Activated naive CD4-positive, alpha-beta T cell treated with anti-CD3 and anti-CD28 coated beads, Interleukin-2, amount 50 U/mL, for 72 hours (primary cell): ENCODE measurements at places on chromosomes 3 and 15. TPM values are rescaled to one million over a fixed set of nuclear protein-coding genes. Genes with fewer than 3 reads are reported as not detected.

DNA sequence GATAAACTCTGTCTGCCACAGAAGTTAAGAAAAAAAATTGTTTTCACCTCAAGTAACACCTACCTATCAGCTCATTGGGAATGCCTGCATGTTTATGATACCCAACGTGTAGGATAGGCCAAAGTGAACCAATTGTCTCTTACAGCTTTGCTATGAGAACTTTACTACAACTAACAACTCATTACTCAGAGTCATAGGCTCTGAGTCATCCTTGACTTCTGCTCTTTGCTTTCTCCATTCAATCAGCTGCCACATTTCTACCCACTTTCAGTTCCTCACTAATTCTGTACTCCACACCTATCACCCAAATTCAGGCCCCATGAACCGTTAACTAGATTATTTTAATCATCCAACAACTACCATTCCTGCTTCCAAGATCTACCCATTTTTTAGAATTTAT, 843.9 kb downstream of the TUSC7 start:
- DNase-seq = no peak

DNA sequence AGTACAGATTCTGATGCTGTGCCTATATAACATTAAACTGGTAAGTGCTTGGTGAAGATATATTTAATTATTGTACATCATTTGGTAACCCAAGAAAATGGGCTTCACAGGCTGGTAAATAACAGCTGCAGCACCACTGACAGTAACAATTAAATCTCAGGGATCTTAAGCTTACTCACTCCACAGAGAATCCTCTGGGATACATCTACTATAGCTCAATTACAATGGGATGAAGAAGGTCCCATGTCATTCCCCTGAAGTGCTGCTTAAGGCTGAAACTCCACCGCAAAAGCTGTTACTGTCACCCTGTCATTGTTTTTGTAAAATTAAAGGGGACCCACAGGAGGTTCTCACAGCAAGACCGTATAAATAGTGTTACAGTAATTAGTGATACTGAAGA, 153.0 kb downstream of the IMPG2 start:
- DNase-seq = no peak

- no peak for DNase-seq
Observed at GRCh38 chr15:41160639-41161315, 44.7 kb upstream of the INO80 start.

- no peak for DNase-seq
Observed at GRCh38 chr3:106296062-106296461, 427.2 kb upstream of the CBLB start.

GRCh38 chr3:112446343-112446742, 52.9 kb downstream of the BTLA start:
- no peak for DNase-seq

DNA sequence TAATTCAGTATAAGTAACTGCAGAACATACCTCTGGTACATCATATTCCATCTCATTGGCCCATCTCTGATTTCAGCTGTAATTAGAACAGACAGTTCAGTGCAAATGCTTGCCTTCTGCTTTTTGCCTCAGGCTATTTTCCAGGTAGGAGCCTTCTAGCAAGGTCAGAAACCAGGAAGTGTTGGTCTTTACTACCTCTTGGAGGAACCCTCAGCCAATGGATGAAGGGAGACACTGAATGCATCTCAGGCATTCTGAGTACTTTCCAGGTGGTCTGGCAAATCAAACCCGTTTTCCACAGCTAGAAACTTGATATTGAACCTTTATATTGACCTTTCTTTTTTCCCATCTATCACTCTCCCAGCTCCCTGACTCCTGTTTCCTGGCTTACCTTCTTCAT, 348.5 kb upstream of the SOX2 start:
- no peak for DNase-seq

DNA sequence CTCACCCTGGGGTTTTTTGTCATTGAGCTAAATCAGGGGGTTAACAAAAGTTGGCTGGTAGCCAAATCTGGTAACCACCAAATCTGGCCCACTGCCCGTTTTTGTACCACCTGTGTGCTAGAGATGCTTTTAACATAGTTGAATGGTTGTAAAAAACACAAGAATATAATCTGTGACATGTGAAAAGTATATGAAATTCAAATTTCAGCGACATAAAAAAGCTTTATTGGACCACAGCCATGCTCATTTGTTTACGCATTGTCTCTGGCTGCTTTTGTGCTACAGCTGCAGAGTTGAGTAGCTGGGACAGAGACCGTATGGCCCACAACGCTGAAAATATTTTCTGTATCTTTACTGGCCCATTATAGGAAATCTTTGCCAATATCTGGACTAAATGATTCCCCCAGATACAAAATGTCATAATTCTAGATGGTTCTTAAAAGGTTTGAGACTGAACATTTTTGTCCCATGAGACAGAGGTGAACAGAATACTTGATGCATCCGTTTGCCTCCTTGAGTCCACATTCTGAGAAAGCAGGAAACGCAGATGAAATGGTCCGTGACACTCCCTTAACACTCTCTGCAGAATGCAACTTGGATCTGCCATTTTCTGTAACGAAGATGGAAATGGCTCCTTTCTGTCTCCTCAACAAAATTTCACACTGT, 120.9 kb upstream of the PDZRN3 start:
- no peak for DNase-seq

DNA sequence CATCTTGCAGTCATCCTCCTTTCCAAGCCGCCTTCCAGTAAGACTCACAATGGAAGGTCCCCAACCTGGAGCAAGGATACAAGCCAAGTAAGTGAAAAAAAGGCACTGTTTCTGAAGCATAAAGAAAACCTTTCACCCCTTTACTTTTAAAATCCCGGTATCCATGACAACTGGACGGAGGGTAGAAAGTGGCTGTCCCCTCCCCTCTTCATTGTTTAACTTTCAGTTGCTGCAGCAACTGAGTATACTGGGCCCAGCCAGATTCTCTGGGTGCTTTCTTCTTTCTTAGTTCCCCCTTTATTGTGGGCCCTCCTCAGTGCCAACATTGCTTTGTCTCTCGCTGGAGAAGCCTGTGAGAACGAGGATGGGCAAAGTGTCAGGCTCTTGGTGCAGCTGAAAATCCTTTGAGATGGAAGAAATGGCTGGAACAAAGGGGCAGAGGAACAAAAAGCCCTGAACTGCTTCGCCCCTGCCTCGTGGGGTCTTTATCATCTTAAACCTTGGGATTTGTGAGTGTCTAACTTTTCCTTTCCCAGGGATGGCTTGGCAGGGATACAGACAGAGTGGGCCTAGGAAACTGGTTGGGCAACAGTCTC, 224.0 kb upstream of the RGMA start:
- no peak for DNase-seq

The ADGRG7 gene
- not detected for total RNA-seq

The GOLGA6A gene
- total RNA-seq = not detected

The RFX7 gene
- total RNA-seq = 27.0 TPM

The SNX1 gene
- 128 TPM for total RNA-seq

The PPM1M gene
- 74.1 TPM for total RNA-seq

The ZNF80 gene
- 0.53 TPM for total RNA-seq

The TMEM43 gene
- total RNA-seq = 37.1 TPM

The MRPL3 gene
- 127 TPM for total RNA-seq

The CDHR4 gene
- total RNA-seq = 0.25 TPM

The ENTPD3 gene
- total RNA-seq = not detected
